ENCODE measurements at places on chromosomes 3 and 15.

GRCh38 chr3:51966922-51967383, 301 bp downstream of the PCBP4 start:
- peak; percentile 36 for DNase-seq

- peak; percentile 13 for DNase-seq
These were observed 222.0 kb downstream of the STT3B start for GRCh38 chr3:31754575-31755278.

GRCh38 chr3:74263031-74263430, 351.4 kb downstream of the CNTN3 start:
- DNase-seq: no peak

DNA sequence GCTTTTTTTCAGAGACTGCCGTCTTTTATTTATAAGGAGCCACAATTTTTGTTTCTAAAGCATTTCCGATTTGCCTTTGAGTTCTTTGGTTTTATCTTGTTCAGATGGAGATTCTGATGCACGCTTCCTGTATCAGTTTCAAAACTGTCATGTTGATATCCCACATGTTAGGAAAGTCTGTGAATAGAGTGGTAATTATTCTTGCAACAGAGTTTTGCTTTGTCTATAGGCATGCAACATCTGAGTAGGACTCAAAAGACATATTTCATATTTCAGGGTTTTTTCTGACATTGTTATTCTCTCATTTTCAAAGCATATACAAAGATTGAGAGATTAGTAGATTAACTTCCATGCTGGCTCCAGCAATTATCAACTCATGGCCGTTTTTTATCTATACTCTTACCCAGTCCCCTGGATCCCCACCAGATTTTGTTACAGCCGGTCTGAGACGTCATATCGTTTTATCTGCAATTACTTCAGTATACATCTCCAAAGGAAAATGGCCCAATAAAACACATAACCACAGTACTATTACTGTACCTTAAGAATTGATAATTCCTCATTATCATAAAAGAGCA, 22.4 kb downstream of the PAQR5 start:
- DNase-seq: no peak
